ENCODE measurements at places on chromosomes 5 and 9.

DNA sequence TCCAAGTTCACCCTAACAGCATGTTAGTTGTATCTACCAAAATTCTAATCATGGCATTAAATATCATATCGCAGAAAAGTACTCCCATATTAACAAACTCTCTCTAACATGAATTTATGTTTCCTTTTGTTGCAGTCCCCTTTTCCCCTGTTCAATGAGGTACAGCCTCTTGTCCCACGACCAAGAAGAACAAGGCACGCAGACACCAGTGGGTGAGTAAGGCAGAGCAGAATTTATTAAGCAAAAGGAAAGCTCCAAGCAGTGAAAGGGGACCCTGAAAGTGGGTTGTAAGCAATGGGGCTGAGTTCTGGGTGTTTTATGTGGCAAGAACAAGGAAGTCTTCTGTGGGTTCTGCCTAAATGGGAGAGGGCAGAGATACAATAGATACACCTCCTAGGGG, 183.5 kb downstream of the LURAP1L start:
- no peak for DNase-seq

GRCh38 chr5:135457424-135458071, 5.4 kb upstream of the TIFAB start:
- DNase-seq, result peak; percentile 49

- DNase-seq, result no peak
Observed at GRCh38 chr5:5995819-5996218, 382.5 kb downstream of the MED10 start.

DNA sequence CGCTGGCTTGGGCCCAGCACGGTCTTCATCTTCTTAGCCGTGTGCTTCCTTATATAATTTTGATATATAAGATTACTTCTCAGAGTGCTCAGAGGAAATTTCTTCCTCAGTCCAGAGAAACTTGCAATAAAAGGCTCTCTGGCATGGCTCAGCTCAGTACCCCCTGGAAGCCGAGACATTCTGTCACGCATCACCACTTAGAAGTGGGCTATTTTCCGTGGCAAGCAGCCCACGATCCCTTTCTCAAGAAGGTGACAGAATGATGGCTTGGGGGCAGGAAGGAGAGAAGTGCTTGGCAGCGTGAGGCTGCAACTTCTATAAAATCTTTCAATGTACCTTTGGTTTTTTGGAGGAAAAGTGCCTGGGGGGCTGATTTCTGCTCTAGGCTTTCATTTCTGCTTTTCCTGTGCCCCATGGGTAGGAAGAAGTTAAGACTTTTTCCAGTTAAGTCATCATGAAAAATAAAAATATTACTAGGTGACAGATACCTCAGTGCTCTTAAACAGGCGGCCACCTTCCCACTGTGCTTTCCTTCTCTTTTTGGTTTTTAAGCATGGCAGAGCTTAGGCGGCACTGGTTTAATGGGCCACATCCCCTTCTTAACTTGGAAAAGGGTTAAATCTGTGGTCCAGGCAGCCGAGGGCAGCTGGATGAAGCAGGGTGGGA, 104.6 kb downstream of the MVB12B start:
- no peak for DNase-seq

GRCh38 chr9:125749951-125750626, 2.9 kb downstream of the PBX3 start:
- no peak for DNase-seq

GRCh38 chr5:127094161-127094814, 21.0 kb upstream of the C5orf63 start:
- DNase-seq, result no peak

DNA sequence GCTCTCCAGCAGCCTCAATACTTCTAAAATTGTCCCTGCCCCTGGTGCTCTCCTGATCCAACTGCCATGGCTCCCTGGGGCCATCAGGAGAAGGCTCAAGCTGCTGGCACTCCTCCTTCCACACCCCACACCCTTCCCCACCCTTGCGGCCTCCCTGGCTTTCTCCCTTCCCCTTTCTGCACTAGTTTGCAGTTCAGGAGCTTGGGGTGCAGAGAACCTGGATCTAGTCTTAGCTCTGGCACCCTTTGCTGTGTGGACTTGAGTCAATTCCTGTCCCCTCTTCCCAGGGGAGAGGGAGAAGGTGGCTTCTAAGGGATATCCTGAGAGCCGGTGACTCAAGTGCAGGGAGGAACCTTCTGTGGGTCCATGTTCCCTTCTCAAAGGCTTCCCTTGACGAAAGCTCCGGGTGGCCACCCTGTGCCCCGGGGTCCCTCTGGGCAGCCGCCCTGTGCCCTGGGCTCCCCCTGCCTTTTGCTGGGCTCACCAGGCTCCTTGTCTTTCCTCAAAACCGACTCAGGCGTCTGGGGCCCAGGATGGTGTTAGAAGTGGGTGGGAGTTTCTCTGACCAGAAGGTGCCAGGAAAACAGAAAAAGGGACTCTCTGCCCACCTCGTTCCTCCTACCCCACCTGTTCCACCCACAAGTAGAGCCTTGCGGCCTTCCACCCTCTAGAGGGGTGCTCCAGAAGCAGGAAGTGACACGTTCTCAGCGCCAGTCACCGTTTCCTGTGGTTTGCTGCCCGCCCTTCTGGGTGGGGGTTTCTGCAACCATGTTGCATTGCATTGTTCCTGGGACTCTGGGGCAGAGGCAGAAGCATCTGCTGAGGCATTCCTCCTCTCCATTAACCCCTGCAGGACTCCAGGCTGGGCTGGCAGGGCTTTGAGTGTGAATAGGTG, 15.0 kb downstream of the GLIPR2 start:
- DNase-seq, result peak; percentile 89

GRCh38 chr5:116468583-116468982, 106.0 kb downstream of the SEMA6A start:
- no peak for DNase-seq

DNA sequence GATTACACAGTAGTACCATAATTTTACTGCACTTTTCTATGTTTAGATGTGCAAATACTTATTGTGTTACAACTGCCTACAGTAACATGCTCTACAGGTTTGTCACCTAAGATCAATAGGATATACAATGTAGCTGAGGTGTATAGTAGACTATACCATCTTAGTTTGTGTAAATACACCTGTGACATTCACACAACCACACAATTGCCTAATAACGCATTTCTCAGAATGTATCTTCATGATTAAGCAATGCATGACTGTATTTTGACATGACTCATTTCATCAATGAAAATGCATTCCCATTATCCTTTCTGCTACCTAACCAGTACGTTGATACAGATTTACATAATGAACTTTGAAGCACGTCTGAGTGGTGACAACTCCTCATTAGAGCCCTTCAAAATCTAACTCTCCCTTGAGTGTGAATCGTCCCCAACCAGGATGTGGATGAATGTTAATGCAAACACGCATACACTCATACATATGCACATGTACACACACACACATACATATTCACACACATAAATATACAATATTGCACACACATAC, 28.4 kb downstream of the GZMK start:
- DNase-seq, result no peak

- DNase-seq, result peak; percentile 59
Observed at GRCh38 chr5:75049456-75050351, 2.7 kb downstream of the GCNT4 start.

DNA sequence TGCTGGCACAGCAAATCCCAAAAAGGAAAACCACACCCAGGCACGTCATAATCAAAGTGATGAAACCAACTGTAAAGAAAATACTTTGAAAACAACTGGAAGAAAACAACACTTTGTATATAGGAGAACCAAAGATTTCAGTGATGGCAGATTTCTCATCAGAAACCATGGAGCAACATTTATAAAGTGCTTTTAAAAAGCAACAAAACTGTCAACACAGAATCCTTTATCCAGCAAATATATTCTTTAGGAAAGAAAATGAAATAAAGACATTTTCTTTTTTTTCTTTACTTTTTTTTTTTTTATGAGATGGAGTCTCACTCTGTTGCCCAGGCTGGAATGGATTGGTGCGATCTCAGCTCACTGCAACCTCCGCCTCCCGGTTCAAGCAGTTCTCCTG, 5.3 kb upstream of the FAM151B start:
- no peak for DNase-seq

DNA sequence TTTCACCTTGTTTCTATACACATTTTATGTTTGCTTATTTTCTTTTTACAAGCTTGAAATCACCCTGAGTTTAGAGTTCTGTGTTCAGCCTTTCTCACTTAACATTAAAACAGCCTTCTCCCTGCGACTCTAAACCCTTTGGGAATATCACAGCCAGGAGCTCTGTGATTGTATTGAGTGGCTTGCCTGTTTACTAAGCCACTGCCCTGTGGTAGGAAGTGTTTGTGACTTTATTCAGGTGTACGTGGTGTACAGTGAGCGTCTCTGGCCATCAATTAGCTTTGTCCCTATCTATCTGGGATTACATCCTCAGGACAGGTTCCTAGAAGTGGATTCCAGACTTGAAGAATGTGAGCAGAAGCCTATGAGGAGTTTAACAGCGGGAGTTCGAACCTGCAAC, 11.0 kb upstream of the NEURL1B start:
- DNase-seq, result no peak

DNA sequence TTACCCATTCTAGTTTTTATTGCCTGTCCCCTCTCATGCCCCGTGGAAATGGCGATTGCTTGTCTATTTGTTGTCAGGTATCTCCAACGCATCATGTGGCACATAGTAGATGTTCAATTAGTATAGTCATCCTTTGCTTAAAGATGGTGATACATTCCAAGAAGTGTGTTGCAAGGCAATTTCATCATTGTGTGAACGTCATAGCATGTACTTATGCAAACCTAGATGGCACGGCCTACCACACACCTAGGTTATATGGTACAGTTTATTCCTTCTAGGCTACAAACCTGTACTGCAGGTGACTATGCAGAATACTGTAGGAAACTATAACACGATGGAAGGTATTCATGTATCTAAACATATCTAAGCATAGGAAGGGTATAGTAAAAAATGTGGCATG, 163.9 kb upstream of the DAPK1 start:
- no peak for DNase-seq

DNA sequence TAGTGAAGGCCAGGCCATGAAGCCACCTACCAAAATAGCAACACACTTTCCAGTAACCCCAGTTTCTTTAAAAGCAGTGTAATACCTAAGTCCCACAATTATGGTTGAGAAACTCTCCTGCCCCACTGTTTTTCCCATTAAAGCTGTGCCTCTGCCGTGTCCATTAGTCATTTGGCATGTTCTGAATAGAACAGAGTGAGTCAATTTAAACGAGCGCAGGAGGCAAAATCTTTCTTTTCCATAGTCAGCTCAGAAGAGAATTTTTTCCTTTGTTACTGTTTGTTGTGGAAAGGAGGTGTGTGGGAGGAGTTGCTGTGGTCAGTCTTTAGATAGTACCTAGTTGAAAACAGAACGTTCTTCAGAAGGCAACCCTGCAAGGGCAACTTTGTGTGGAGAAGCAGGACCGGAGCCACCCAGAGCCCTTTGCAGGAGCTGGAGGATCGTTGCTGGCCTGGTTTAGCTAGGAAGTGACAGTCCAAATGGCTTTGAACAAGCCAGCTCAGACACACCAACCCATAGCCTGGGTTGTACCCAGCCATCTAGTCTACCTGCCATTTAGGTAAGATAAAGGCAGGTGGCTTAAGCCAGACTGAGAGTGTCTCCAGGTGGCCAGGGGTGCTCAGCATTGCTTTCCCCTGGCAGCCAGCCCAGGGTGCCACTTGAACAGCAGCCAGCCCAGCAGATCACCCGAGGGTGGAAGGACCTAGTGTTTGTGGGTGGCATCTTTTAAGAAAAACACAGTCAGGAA, 30.4 kb downstream of the GADD45G start:
- DNase-seq, result no peak

DNA sequence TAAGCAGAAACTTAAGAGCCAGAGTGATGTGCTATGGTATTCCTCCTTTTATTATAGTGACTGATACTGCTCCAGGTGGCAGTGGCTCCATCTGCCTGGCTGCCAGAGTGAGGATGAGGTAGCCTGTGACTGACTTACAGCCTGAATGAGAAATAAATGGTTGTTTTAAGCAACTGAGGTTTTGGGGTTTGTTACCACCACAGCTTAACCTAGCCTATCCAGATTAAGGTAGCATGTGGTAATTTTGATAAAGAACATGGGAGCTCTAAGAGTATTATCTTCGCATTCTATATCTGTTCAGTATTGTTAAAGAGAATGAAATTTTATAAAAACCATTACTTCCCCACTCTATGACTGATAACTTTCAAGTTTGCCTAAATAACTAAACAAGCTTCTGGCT, 39.0 kb downstream of the GOLPH3 start:
- DNase-seq, result no peak

DNA sequence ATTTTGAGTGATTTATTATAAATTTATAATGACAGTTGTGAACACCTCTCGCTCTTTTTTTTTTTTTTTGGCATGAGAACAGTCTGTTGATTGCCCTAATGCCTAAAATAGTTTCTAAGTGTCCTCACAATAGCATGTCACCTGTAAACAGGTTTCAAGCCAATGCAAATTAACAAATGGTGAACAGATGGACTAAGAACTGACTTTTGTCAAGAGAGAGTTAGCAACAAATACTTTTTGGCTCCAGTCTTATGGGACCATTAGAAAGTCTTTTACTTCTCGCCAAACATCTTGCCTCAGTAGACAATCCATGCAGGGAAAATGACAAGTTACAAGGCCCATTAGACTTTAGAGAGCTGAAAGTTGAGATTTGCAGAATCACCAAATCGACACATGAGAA, 67.8 kb downstream of the MED27 start:
- DNase-seq, result no peak

All from activated gamma-delta T cell treated with Interleukin-2 at 50 U/mL for 16 hours (primary cell).